ENCODE measurements at places on chromosomes 1 and 21.

- DNase-seq = no peak
Measured at GRCh38 chr1:170929412-170929834, 5.9 kb upstream of the MROH9 start.

DNA sequence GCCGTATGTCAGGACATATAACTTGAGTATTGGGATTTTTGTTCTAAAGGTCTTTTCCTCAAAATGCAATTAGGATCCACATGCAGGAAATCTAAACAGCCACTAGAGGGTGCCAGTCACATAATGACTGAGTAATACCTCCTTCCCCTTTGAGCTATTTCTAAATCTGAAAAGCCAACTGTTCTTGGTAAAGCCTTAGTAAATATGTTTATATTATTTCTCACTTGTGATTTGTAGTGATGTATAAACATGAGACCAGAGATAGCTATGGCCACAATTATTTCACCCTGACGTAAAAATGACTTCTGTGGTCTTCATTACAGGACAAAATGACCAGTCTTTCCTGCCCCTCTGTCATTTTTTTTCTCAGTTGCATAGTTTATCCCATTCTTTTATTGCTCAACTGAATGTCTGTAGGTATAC is 41.0 kb upstream of the DR1 start:
- peak; percentile 90 for DNase-seq

DNA sequence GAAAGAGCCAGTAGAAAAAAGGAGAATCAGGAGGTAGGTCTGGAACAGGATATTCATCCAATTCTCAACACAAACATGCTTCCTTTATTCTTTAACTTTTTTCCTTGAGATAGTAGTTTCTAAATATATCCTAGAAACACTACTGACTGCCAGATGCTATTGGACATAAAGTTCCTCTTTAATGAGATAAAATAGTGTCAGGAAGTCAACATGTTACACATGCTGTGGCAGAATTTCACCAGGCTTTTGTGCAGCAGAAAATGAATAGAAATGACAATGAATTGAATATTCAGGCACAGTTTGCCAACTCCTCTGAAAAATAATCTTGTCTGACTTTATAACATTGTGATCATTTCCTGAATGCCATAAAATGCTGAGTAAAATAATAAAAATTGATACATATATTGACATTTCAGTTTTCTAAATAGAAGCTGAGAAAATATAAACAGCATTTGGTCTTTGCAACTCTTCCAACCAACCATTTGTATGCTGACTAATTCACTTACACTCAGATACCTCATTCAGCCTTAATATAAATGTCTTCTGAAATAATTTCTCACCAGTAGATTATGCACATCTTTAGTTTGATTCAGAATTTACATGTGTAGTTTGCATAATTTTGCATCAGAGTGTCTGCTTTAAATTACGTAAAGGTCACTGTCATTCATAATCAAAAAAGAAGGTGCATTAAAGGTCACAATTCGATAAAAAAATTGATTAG is 486.1 kb upstream of the ADGRL2 start:
- DNase-seq = no peak

DNA sequence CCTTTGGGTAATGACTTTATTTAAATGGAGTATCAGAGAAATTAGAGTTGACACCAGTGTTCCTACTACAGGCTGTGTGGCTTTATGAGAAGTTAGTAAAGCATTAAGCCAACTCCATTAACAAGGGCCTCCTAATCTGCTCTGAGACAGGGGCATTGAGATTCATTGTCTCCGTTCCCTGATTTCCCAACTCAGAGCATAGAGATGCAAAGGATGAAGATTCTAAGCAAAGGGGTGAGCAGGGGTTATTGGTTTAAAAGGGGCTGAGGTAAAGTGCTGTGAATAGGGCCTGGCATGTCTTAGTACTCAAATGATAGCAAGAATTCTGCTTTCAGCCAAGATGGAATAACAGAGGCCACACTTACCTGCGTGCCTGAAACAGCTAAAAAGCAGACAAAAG is 428.4 kb downstream of the PTPRU start:
- DNase-seq = no peak

GRCh38 chr1:185477638-185478580 is 160.9 kb upstream of the IVNS1ABP start:
- DNase-seq = peak; percentile 66

GRCh38 chr1:153945131-153945794 is 1.3 kb downstream of the DENND4B start:
- DNase-seq = peak; percentile 68

DNA sequence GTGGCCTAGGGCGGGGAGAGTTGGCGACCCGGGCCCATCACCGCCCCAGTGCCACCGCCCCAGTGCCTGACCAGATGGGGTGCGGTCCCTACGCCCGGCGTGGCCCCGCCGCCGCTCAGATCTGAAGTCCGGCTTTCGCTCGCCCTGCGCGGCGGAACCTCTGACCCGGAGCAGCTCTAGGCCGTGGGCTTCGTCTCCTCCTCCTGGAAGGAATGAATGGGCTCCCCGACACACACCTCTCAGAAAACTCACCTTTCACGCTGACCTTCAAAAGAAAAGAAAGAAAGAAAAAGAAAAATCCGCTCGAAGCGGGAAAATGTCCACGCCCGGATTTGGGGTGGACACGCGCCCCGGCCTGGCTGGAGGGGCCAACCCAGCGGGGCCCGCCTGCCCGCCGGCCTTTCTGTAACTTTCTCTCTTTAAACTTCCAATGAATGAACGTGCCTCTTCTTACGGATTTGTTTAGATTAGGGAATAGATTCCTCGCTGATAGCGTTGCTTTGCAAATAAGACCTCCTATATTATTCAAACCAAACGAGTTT is 5.4 kb upstream of the SIM2 start:
- DNase-seq = no peak

- no peak for DNase-seq
Measured at GRCh38 chr1:154659823-154660592, 52.0 kb upstream of the ADAR start.

GRCh38 chr1:147719029-147719698 is 41.2 kb downstream of the GJA5 start:
- DNase-seq = peak; percentile 94

- no peak for DNase-seq
Measured at GRCh38 chr1:40899230-40899870, 37.2 kb upstream of the CITED4 start.

GRCh38 chr1:221161571-221162041 is 282.4 kb downstream of the HLX start:
- DNase-seq = no peak

DNA sequence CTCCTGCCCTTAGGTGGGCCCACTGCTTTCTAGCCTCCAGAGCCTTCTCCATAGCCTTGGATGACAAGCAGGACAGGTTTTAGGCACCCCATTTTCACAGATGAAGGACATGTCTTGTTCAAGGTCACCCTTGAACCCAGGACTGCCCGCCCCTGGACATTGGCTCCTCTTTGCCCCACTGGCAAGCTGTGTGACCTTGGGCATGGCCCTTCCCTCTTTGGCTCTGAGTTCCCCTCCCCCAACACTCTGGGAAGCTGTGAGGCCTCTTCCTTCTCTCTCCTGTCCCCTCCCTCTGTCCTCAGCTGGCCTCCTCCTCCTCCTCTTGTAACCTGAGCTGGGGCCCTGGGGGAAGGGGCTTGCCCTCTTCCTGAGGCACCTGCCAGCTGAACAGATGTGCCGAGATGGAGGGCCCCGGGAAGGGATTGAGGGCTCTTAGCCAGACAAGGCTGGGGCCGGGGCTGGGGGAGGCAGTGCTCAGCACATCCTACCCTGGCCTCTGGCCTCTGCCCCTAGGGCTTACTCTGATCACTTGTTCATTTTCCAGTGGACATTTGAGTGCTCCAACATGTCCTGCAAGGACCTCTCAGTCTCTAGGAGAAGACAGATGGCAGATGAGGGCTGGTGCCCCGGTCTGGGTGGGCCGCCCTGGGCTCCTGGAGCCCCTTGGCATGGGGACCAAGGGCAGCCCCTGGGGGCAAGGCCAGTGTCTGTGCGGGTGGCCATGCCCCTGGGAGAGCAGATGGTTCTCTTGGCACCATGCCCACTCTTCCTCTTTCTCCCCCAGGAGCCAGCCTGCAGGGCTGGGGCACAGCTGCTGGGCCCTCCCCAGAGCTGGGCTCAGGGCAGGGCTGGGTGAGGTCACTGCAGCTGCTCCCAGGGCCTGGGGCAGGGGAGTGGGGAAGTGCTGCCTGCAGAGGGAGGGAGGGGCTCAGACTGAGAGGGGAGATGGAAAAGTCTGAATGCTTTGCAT is 10.7 kb downstream of the FOXO6 start:
- DNase-seq = peak; percentile 96

DNA sequence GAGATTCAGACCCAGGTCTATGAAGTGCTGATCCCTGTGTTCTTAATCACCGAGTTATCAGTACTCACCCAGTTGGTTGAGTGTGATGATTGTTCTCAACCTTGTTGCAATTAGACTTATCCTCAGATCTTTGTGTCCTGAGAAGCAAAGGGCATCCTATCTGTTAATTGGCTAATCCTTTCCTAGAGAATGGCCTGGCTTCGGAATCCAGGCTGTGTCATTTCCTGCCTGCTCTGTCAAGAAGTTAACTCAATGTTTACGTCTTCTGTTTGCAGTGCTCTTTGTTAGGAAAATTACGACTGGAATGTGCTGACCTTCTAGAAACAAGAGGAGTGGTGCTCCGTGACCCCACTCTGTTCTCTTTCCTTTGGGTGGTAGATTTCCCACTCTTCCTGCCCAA is 14.7 kb downstream of the GAS5 start:
- peak; percentile 14 for DNase-seq

DNA sequence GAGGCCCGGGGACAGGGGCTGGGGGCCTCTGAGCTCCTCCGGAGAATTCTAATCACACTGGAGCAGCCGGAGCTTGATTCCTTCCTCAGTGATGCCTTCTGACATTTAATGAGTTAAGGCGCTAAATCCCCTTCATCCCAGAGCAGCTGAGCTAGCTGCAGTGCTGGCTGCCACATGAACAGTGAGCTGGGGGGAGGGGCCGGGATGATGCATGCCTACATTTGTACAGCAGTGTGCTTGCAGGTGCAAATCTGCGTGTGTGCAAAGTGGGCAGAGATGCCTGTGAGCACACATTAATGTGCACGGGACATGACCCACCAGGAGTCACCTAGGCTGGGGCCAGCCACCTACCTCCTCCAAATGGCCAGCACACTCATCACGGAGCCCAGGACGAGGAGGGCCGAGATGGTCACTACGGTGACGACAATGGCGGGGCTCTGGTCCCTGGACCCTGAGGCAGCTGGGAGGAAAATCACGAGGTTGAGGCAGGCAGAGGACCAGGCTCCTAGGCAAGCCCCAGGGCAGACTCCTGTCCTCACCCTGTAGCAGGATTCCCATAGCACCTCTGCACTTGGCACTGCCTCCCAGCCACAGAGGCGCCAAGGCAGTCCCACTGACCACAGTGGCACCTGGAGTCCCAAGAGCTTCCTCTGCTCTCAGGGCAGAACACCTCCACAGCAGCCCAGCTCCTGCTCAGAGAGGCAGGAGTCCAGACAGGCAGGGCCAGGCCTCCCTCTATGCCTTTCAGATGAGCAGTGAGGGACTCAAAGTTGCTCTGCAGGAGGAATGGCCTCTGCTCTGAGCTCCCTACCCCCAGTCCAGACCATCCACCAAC is 34.7 kb downstream of the CDCA8 start:
- DNase-seq = no peak

DNA sequence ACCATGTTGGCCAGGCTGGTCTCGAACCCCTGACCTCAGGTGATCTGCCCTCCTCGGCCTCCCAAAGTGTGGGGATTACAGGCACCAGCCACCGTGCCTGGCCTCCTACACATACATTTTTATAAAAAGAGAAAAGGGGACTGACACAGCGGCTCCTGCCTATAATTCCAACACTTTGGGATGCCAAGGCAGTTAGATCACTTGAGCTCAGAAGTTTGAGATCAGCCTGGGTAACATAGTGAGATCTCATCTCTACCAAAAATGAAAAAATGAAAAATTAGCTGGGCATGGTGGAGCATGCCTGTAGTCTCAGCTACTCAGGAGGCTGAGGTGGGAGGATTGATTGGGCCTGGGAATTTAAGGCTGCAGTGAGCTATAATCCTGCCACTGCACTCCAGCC is 23.4 kb downstream of the ZNF281 start:
- no peak for DNase-seq

DNA sequence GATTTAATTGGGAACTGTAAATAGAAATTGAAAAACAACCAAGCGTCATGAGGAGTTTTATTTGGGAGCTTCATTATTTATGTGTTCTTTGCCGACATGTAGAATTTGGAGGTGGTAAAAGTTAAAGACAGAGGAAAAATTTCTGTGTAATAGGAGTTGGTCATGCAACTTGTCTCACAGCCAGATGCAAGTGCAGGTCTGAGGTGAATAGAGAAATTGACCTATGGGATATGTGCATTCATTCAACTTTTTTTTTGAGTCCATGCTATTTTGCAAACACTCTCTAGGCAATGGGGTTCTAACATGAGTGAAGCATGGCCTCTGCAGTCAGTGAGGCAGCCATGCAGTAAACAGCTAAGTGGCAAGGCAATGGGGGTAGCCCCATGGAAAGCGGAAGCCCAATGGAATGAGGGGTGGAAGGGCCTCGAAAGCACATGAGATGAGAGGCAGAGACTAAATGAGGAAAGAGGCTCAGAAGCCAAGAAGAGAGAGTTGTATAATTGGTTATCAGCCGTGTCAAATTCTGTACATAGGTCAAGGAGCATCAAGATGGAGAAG is 56.4 kb upstream of the NRIP1 start:
- DNase-seq = no peak

DNA sequence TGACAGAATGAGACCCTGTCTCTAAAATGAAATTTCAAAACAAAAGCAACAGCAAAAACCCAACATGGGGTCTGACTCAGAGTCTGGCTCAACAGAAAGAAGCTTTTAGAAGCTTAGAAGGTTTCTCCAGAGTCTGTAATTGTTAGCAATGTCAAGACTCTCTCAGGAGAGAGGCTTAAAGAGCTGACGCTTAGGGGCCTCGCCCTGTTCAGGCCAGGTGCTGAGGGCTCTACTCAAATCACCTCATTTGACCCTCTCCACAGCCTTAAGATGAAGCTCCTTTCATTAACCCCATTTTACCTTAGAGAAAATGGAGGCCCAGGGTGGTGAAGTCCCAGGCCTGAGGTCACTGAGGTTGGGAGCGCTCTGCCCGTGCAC is 5.3 kb upstream of the KIF17 start:
- DNase-seq = no peak

- no peak for DNase-seq
Measured at GRCh38 chr1:208024406-208024805, 113.5 kb upstream of the CD34 start.

GRCh38 chr1:37890378-37891014 is 31.1 kb upstream of the MTF1 start:
- peak; percentile 87 for DNase-seq

DNA sequence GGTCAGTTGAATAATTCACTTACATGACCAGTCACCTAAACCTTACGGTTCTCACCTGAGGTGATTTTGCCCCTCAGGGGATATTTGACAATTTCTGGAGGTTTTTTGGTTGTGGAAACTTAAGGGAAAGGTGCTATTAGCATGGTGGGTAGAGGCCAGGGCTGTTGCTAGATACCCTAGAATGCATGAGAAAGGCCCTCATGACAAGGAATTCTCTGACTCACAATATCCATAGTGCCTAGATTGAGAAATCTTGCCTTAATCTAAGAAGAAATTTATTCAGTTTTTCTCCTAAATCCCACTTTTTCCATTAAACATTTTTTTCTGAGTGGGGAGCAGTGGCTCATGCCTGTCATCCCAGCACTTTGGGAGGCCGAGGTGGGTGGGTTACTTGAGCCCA is 119.7 kb downstream of the TGFB2 start:
- DNase-seq = no peak

Measured in DMS53 (cell line).